ENCODE measurements at places on chromosomes 16 and 17. TPM values are rescaled to one million over a fixed set of nuclear protein-coding genes. Genes with fewer than 3 reads are reported as not detected.
A peak's percentile ranks its signal among the peaks of the same experiment; 100 is the strongest.

DNA sequence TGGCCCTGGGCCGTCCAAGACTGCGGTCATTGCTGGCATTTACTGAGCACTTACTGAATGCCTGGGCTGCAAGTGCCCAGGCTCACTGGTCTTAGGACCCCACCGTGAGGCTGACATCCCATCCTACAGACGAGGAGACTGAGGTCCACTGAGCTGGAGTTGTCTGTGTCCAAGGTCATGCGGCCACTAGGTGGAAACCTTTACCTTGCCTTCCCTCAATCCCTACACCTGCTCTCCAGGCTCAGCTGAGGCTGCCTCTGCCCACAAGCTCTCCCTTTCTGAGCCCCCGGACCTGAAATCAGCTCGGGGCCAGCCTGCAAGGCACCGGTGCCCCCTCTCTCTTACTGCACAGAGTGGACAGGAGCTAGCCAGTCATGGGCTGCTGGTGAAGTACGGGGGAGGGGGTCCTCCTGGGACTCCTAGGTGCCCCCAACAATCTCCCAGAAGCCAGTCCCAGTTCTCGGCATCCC lies 1.5 kb downstream of the CASKIN1 start:
- peak; percentile 69 for DNase-seq

The APOBR gene
- total RNA-seq: 28.0 TPM

DNA sequence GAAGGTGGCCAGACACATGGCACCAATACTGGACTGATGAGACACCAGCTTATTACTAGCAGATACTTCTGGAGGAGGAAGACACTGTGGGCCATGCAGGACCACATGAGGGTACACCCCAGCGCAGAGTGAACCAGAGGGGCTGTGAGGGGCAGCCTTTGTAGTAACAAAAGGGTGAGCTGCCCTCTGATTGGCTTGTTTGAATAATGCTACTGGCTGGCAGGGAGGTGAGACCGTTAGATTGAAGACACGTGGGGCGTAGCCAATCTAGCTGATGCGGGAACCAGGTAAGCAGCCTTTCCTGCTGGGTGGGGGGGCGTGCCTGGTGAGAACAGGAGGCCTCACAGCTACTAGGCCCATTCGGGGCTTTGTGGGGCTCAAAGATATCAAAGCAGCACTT lies 102.8 kb upstream of the SEC14L1 start:
- DNase-seq: no peak

The SLC13A2 gene
- not detected for total RNA-seq

DNA sequence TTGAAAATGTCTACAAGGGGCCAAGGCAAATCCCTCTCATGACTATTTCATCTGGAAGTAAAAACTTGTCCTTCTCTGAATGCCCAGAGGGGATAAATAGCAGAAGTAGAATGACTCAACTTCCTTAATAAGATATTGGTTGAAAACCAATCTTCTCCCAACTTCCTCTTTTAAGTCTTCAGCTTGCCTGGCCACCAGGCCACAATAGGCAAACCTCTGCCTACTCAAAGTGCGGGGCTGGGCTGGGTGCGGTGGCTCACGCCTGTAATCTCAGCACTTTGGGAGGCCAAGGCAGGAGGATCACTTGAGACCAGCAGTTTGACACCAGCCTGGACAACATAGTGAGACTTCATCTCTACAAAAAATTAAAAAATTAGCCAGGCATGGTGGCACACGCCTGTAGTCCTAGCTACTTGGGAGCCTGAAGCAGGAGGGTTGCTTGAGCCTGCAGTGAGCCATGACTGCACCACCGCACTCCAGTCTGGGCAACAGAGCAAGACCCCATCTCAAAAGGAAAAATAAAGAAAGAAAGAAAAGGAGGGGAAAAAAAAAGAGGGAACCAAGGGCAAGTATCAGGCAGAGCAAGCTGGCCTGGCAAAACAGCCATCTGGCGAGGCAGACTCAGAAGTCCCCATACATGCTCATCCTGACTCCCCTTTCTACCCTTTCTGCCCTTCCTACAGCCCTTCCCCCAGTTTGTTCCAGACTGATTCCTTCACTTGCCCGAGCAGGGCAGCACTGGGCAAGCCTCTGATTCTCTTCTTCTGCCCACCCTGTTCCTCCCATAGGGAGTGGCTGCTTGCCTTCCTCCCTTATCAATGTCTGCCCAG lies 20.6 kb downstream of the MAP3K14 start:
- DNase-seq: no peak

All from activated CD8-positive, alpha-beta memory T cell treated with anti-CD3 and anti-CD28 coated beads, Interleukin-2, amount 10 ng/mL, durations not matched to agents 7 days and 5 days (primary cell).